ENCODE measurements at places on chromosomes 2 and 18.

DNA sequence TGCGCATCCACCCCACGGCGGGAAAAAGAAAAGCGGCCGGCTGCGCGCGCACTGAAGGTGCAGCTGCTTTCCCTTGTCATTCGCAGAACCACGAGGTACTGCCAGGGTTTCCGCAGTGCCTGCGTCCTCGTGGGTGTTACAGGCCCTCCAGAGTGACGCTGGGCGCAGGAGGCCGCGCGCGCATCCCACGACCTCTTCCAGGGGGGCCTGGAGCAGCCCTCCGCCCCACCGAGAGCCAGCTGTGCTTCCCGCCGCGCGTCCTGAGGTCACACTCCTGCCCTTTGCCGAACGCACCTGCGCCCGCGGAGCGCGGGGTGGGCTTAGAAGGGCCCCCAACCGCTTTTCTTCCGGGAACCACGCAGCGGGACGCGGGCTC, 378 bp upstream of the IAH1 start:
- DNase-seq: peak; percentile 23

- DNase-seq: no peak
Measured at GRCh38 chr2:47211497-47212011, 56.4 kb upstream of the STPG4 start.

DNA sequence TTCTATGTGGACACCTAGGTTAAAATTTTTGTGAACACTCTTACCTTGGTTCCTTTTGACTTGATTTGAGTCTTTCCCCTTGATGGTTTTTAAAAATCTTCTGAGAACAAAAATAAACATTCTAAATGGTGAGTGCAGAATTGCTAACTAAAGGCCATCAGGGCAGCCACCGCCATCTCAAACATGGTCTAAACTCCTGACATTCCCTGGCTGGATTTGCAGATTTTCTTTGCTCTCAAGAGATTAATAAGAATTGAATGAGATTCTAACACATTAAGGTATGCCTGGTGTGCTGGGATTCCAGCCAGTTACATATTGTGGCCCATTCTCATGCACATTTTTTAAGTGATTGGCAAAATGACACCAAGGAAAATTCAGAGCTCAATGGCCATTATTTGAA, 17.2 kb upstream of the CTDP1 start:
- DNase-seq: no peak

GRCh38 chr2:15909157-15909556, 31.2 kb upstream of the MYCN start:
- DNase-seq: no peak

DNA sequence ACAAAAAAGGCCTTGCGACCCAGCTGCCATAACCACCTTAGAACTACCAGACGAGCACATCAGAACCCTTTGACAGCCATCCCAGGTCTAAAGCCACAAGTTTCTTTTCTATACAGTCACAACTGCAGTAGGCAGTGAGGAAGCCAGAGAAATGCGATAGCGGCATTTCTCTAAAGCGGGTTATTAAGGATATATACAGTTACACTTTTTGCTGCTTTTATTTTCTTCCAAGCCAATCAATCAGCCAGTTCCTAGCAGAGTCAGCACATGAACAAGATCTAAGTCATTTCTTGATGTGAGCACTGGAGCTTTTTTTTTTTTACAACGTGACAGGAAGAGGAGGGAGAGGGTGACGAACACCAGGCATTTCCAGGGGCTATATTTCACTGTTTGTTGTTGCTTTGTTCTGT, 48.8 kb downstream of the FEZ2 start:
- no peak for DNase-seq

GRCh38 chr2:28486526-28486925, 9.3 kb upstream of the PLB1 start:
- no peak for DNase-seq

GRCh38 chr2:124138076-124138475, 113.0 kb downstream of the CNTNAP5 start:
- no peak for DNase-seq

DNA sequence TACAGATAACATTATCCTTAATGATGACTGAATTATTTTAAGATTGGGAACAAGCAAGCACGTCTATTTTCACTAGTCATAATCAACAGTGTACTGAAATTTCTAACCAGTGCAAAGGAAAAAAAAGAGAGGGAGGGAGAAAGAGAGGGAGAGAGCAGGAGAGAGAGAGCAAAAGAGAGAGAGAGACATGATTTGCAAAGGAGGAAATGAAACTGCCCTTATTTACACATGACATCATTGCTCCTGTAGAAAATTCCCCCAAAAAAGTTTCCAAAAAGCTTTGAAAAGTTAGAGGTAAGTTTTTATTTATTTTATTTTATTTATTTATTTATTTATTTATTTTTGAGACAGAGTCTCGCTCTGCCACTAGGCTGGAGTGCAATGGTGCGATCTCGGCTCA, 355.3 kb upstream of the CELF4 start:
- no peak for DNase-seq

- no peak for DNase-seq
Measured at GRCh38 chr2:240919161-240919781, 13.1 kb downstream of the CROCC2 start.

DNA sequence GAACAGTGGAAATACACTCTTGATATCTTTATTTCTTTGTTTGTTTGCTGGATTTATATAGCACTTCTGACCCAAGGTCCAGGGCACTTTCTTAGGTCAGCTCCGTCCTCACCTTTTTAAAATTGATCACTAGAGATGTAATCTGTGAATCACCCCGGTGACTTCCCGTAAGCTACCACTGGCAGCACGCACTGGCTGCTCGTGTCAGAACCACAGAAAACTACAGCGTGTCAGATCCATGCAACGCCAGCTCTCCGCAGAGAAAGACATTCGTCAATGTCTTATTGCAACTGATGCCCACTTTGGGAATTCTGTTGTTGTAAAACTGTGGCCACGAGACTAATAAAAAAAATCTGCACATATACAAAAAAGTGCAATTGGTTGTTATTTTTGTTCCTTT, 779.4 kb upstream of the ZEB2 start:
- DNase-seq: no peak

- no peak for DNase-seq
Measured at GRCh38 chr2:37323781-37324535, 675 bp downstream of the PRKD3 start.

DNA sequence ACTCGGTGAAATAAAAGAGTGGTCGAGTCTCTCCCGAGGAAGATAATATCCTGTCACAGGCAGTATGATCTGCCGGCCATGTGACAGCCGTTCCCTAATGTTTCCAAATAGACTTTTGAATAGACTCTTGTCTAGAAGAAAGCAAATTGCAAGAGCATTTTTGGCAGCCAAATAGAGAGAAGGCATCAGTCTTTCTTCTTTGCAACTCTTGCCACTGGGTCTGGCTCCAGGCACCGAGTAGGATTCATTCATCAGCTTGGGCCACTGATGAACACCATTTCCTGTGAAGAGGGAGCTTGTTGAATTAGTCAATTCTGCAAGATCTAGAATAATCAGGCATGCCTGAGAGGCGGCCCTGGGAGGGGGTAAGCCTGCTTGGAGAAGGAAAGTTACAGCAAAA, 165.6 kb downstream of the KLHL29 start:
- no peak for DNase-seq

GRCh38 chr2:202237787-202238233, 587 bp downstream of the SUMO1 start:
- no peak for DNase-seq

DNA sequence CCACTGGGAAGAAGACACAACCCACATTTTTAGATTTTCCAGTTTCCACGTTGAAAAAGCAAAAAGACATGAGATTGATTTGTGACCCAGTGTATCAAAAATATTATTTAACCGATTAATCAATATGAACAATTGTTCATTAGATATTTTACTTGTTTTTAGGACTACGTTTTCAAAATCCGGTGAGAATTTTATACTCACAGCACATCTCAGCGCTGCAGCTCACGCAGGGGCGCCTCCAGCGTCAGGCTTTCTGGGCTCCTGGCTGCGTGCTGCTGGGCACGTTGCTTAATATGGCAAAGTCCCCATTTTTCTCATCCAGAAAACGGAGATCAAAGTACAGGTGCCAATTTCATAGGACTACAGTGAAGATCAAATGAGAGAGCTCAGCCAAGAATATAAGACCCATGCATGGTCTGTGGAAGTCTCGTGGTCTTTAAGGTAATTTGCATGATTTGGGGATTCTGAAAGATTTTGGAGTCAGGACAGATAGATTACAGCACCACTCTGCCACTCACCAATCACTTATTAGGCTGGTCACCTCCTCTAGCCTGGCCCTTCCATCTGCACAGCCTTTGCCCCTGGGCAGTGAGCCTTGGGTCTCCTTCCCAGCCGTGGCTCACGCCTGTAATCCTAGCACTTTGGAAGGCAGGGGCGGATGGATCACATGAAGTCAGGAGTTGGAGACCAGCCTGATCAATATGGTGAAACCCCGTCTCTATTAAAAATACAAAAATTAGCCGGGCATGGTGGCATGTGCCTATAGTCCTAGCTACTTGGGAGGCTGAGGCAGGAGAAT, 36.2 kb downstream of the PTPN18 start:
- no peak for DNase-seq

DNA sequence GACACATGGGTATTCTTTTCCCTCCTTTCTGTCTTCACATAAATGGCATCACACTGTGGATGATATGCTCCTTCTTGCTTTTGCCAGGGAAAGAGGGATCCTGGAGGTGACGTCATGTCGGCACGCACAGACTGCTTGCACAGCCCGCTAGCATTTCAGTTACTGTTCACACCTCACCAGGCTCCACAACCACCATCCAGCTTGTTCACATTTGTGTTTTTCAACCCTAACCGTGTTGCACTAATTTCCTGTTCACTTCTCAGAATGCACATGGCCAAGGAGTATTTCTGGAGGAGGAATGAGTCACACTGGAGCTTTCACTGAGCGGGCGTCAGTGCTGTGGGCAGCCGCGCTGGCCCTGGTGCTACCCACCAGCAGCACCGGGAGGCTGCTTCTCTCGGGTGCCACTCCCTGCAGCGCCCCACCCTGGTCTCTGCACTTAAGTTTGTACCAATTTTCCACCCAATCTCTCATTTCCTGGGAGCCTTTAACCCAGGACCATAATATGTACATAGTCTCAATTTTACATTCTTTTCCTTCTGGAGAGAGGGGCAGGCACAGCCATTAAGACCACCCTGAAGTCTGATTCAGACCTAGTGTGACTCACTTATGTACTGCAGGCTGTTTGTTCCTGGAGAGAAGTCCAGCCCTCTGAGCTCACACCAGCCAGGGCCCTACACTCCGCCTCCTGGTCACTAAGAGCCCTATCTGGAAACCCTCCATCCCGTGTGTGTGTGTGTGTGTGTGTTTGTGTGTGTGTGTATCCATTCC, 65.1 kb downstream of the MBP start:
- no peak for DNase-seq

DNA sequence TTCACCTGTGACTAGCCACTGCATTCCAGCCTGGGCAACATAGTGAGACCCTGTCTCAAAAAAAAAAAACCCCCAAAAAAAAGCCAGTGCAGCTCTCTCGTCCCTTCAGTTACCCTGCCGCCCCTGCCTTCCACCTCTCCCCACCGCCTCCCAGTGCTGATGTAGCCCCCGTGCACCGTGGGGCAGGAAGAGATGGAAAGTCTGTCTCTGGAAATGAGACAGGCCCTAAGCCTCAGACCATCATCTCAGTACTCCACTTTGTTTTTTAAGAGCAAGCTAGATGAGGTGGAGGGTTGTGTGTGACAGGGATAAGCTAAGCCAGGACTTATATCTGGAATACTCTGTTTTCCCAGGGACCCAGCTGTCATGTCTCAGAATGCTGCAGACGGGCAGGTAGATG, 32.0 kb downstream of the MERTK start:
- DNase-seq: no peak

GRCh38 chr2:215749092-215749957, 264.0 kb downstream of the MREG start:
- no peak for DNase-seq

DNA sequence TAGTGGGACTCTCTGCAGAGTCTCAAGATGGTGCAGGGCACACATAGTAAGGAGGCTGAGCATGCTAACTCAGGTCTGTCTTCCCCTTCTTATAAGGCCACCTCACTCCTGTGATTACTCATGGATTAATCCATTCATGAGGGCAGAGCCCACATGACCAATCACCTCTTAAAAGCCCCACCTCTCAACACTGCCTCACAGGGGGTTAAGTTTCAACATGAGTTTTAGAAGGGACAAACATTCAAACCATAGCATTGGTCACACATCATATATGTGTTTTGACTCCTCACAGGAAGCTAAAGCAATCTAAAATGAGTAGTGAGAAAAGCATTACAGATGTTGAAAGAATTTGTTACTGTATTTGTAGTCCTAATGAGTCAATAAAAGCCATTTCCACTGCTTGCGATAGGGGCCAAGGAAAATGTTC, 57.5 kb downstream of the DTNA start:
- DNase-seq: no peak

- DNase-seq: no peak
Measured at GRCh38 chr2:30136764-30137444, 9.9 kb upstream of the YPEL5 start.

- DNase-seq: no peak
Measured at GRCh38 chr2:207683879-207684627, 27.4 kb upstream of the CCNYL1 start.

DNA sequence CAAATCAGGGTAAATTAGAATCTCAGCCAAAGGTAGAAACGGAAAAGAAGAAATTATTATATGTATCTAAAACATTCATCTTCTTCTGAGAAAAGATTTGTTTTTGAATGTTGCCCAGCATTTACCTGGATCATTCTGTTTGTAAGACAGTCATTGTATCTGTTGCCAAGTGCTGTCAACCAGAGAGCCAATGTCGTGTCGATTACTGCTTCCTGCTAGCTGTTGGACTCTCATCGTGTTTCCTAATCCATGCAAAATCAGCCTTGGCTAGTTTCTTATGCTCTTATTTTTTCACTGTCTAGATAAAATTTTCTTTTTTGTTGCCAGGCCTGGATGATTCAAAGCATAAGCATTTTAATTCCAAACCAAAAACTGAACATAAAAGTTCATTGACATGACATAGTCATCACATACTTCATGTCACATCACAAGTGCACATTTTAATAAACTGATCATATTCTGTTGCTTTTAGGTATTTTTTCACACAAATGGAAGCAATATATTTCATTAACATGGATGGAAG, 202.3 kb downstream of the KCNH7 start:
- no peak for DNase-seq
